ENCODE measurements at places on chromosomes 7 and 10.

GRCh38 chr10:79238158-79238520, 109.1 kb upstream of the PPIF start:
- DNase-seq: no peak

DNA sequence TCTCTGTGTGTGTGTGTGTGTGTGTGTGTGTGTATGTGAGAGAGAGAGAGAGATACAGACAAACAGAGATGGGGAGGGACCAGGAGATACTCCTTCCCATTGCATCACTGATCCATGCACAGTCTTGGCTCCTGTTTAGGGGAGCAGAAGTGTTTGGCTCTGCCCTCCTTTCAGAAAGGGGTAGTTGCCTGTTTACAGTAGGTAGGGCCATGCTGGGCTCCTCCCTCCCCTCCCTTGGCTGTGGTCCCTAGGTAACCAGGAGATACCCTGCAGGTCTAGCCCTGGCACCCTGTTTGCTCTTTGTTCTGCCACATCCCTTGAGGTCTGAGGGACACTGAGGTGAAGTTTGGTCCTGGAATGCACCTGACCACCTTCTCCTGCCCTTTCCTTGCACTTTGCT, 95.3 kb downstream of the RAMP3 start:
- no peak for DNase-seq

DNA sequence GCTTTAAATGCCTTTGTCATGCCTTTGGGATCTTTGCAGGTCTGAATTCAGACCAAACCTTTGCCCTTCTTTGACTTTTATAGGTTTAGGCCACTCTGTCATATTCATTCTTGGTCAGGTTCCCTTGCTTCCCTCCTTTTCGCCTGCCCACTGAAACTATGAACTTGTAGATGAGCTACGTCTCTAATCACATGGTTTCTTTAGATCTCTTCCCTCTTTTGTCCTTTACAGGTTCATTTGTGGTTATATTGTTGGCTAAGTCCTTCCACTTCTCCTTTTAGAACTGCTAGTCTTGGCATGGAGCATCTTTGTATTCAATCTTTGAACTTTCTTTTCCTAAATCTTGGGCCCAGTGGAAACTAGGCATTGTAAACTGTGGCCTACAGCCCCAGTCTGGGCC, 104.0 kb upstream of the ZEB1 start:
- peak; percentile 31 for DNase-seq

DNA sequence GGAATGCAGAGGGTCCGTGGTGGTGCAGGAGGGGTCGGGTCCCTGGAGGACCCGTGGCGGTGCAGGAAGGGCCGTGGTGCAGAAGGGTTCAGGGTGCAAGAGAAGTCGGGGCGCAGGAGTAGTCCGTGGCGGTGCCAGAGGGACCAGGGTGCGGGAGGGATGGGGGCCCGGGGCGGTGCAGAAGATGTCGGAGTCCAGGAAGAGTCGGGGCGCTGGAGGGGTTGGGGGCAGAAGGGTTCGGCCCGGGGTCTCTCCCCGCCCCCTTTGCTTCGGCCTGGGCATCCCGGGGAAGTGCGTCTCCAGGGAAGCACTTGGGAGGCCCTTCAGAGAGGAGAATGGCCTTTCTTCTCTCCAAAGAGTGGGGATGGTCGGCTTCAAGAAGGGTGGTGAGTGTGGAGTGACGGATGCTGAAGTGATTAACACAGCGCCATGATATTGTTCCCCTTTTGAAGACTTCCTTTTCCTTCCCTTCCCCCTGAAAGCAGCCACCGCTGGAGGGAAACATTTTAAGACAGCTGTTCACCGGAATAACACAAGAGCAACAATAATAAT, 997 bp downstream of the WDR37 start:
- DNase-seq: no peak

All from SIG-M5 (cell line).